CD4-positive, alpha-beta T cell treated with Interleukin-21 for 1 hour (primary cell): ENCODE measurements at places on chromosomes 3 and 15.

- no peak for DNase-seq
Measured at GRCh38 chr3:58576716-58577115, 475 bp downstream of the FAM107A start.

- no peak for DNase-seq
Measured at GRCh38 chr3:102537123-102537522, 102.3 kb downstream of the ZPLD1 start.

DNA sequence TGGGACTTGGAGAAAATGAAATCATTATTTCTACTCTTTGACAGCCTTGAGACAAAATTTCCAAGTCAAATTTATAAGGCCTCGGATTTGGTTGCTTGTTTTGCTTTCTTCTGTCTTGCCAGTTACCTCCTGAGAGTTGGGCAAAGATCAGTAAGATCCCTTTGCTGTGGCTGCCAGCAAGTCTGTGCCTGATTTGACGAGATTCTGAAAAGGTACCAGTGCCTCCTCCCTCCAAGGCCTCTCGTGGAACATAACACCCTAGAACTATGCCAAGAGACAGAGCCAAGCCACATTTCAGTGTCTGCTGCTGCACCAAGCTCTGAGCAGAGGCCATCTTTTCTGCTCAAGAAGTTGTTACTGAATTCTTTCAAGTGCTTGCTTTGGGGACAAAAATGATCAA, 61.0 kb downstream of the GTPBP8 start:
- no peak for DNase-seq

DNA sequence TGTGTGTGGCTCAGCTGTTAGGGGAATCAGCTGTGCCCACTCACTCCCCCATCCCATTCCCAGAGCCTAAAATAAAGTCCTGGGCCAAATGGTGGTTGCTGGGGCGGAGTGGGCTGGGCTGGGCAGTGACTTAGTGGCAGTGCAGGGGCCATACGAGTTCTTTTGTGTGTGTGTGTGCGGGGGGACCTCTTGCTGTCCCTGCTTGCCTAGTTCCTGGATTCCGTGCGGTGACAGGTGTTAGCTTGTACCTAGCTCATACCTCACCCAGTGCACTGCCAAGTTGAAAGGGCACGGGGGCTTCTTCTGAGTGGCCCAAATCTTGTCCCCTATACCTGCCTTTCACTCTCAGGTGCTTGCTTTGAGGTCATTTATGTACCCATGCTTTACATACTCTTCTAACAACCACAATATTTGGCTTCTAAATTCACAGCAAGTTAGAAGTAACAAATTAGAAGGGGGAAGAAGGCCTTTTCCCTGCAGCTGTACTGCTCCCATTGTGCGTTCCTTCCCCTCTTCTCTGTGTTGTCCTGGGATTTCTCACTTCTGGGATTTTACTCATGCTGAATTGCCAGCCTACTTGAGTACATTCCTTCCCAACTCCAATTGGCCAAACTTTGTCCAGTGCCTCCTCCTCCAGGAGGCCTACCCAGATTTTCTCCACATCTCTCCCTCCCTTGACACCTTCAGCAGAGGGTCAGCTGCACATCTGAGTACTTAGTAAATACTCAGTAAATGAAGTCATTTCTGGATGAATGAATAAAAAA, 66.3 kb upstream of the POLG start:
- no peak for DNase-seq

DNA sequence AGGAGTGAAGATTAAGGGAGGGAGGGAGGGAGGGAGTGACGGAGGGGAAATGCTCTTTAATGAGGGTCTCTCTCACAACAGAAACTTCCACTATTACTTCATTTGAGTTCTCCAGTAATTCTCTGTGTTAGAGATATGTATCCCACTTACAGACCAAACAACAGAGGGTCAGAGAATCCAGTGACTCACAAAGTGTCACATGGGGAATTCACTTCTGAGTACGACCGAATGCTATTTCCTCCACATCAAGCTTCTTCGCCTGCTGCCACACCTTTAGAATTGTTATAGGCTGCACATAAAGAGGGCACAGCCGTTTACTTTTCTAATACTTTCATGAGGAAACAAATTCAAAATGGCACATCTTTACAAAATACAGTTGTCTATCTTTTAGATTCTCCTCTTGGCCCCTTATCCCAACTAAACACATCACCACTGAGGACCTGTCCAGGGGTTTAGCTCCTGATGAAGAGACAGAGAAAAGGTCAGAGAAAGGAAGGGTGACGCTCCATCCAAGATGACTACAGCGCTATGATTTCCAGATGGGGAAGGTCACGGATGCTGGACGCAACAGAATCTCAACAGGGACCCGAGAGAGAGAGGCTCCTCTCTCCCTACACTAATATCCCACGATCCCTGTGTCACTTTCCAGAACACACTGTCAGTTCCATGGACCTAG, 119.0 kb downstream of the XXYLT1 start:
- DNase-seq, result no peak

DNA sequence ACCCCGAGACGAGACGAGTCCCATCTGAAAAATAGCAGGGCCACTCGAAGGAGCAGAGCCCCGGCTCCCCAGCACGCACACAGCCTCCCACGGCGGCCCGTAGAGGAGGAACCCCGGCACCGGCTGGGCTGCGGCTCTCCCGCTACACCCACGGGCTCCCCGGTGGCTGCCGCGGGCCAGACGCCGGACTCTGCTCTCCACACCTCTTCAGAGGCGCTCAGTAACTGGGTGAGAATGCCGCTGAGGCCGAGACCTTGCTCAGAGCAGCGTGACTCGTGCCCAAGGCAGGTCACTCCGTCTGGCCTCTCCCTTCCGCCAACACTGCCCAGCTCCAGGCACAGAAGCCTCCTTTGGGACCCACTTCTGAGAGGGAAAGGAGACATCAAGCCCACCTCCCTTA, 34.4 kb downstream of the TNK2 start:
- DNase-seq, result no peak

DNA sequence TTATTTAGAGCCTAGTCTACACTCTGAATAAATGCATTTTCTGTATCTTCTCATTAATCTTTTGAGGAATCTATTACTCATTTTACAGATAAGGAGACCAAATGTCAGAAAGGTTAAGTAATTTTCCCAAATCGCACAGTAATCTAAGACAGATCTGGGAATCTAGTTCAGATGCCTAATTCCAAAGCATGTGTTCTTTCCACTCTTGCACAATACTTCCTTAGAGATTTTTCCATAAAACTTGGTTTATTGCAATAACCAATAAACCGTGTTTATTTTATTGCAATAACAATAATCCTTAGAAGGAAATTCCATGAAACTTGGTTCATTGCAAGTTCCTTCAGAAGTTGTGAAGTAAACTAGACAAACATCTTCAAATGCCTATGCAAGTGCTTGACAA, 17.4 kb upstream of the COL8A1 start:
- no peak for DNase-seq

- no peak for DNase-seq
Measured at GRCh38 chr3:181920409-181920808, 208.7 kb downstream of the SOX2 start.

- DNase-seq, result no peak
Measured at GRCh38 chr3:170638988-170639387, 53.1 kb upstream of the SLC7A14 start.

GRCh38 chr3:49470714-49471420, 800 bp downstream of the DAG1 start:
- DNase-seq, result no peak

- no peak for DNase-seq
Measured at GRCh38 chr15:80343554-80343992, 60.6 kb upstream of the ARNT2 start.

DNA sequence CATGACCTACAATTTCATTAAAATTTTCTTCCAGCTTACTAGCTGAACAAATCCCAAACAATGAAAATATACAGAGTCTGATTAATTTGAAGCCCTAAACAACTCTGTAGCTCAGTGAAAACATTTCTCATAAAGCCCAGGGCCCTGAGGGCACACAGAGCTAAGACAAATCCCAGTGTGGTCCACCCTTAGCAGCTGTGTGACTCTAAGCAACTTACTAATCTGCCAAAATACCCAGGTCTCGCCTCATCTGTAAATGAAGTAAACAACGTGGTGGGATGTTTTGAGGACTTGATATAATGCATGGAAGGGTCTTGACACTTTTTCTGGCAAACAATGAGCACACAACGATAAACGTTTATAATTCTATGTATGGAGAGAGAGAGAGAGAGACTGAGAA, 158.4 kb downstream of the FHIT start:
- no peak for DNase-seq

- peak; percentile 38 for DNase-seq
Measured at GRCh38 chr3:37995652-37996641, 5.4 kb downstream of the VILL start.

DNA sequence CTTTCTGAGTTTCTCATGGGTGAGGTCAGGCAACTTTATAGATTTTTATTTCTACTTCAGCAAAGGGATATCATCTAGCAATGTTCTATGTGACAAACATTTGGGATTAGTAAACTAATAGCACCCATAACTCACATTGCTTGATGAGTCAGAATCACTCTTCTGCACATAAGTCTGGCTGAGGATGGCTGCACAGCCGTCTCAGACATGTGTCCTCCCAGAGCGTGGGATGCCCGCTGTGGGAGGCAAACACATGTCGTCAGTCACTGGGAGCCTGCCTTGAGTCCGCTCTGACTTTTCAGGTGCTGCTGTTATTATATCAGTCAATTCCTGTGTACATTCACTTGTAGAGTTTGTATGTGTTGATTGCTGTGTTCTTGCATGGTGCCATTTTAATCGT, 230.7 kb upstream of the TRIM42 start:
- no peak for DNase-seq

- no peak for DNase-seq
Measured at GRCh38 chr15:55897560-55898336, 95.7 kb downstream of the NEDD4 start.

- no peak for DNase-seq
Measured at GRCh38 chr3:15637131-15637951, 35.8 kb downstream of the BTD start.

- DNase-seq, result no peak
Measured at GRCh38 chr15:88912500-88912921, 668 bp downstream of the MFGE8 start.

- no peak for DNase-seq
Measured at GRCh38 chr3:181458857-181459256, 252.9 kb upstream of the SOX2 start.

GRCh38 chr3:196931828-196932587, 10.3 kb downstream of the NCBP2 start:
- DNase-seq, result no peak

GRCh38 chr3:39388741-39389248, 5.6 kb downstream of the SLC25A38 start:
- DNase-seq, result peak; percentile 24

- DNase-seq, result peak; percentile 61
Measured at GRCh38 chr3:119098619-119099222, 47.2 kb upstream of the TEX55 start.

- DNase-seq, result no peak
Measured at GRCh38 chr15:60957111-60957510, 272.0 kb downstream of the RORA start.

DNA sequence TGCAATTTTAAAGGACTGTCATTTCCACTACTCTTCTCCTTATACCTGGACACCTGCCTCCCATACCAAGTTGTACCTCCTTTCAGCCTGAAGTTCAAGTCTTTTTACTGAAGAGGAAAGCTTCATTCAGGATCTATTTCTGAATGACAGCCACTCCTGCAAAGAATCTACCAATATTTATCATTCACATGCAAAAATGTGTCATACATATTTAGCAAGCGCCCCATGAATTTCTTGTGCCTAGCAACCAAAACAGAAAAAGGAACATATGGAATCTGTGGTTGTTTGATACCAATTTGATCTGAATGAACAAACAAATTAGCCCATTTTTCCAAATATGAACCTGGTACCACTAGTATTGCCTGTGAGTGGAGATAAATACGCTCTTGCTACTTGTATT, 16.8 kb downstream of the GJD2 start:
- no peak for DNase-seq

DNA sequence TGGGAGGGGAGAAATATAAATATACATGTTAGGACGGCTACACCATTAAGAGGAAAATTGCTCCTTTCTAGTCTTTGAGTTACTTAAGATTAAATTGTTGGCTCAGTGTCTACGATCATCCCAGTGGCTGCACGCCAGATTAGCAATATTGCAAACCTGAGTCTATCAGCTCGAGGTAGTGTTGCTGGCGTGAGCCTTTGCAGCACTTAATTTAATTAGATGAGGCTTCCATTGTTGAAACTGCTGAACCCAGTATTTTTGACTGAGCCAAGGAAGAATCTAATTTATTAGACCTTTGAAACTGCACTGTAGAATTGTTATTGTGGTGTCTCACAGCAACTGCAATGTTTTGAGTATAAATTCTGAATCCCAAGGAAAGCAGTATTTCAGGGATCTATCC, 782.4 kb upstream of the ROBO1 start:
- DNase-seq, result no peak

GRCh38 chr15:90681056-90681455, 36.1 kb upstream of the BLM start:
- DNase-seq, result no peak

DNA sequence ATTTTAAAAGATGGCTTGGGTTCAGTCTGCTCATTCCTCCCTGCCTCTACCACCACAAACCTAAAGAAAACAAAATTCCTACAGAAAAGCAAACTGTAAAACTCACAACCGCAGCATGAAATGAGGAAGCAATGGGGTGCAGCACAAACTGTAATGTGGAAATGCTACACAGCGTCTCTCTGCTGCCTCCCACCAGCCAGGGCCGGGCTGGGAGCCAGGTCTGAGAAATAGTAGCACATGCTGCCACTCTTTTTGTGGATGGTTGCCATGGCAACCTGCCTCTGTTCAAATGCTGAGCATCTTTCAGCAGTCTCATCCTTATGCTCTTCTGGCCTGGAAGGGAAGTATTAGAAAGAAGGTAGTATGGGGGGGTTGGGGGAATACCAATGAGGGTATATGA, 55.4 kb downstream of the EOMES start:
- DNase-seq, result no peak

GRCh38 chr3:166498446-166498845, 661.2 kb upstream of the BCHE start:
- DNase-seq, result no peak

DNA sequence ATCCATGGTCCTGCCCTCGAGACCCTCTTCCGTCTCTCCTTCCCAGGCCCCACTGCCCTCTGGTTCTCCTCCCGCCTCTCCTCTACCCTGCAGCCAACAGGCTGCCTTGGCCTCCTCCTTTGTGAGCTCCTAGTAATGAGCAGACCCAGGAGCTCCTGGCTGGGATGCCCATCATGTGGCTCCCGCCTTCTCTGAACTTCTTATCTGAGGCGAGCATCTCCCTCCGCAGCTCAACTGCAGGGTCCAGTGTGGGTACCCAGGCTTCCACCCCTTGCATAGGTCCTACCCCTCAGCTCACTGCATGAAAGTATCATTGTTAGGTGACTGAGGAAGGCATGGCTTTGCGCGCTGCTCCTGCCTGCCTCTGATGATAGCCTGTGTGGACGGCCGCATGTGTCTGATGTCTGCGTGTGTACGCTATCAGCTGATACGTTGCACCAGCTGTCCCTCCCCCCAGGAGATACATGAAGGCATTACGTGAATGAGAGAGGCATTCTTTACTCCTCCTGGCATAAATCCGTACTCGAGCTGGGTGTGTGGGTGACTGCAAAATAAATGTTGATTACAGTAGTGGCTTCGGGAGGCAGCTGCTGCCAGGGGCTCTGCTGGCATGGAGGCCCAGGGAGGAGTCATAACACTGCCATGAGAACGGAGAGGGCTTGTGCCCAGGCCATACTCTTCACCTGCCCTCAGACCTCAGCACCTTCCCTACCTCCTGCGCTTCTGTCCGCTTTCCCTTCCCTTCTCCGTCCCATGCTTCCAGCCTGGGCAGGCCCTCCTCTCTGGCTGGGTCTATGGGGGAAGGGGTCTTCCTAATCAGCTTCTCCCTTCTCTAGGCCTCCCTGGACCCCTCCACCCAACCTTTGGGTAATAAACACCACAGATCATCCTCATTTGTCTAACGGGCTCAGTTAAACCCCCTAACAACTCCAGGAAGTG, 48.8 kb downstream of the ZNF710 start:
- no peak for DNase-seq
